ENCODE measurements at places on chromosomes 1 and 21. TPM values are rescaled to one million over a fixed set of nuclear protein-coding genes. Genes with fewer than 3 reads are reported as not detected.

The GPR61 gene
- not detected for total RNA-seq

The UBE2U gene
- total RNA-seq: not detected

The NUCKS1 gene
- total RNA-seq: 440 TPM

The SRM gene
- total RNA-seq: 152 TPM

The EFNA1 gene
- 0.50 TPM for total RNA-seq

The NPHS2 gene
- total RNA-seq: not detected

The PRR9 gene
- not detected for total RNA-seq

The ACOT11 gene
- total RNA-seq: 2.7 TPM

The SLC44A3 gene
- total RNA-seq: 0.77 TPM

The MAP3K21 gene
- total RNA-seq: 0.51 TPM

The DNAH14 gene
- 31.0 TPM for total RNA-seq

The VTCN1 gene
- 0.43 TPM for total RNA-seq

The KCNK2 gene
- total RNA-seq: 5.0 TPM

The CCDC185 gene
- not detected for total RNA-seq

The ZBTB8A gene
- 9.8 TPM for total RNA-seq

The ACTA1 gene
- total RNA-seq: 0.48 TPM

The OLIG1 gene
- 5.4 TPM for total RNA-seq

The RGS7 gene
- 0.65 TPM for total RNA-seq
